ENCODE measurements at places on chromosomes 4 and X.

- DNase-seq = no peak
Observed at GRCh38 chrX:38126179-38126578, 94.5 kb downstream of the SRPX start.

DNA sequence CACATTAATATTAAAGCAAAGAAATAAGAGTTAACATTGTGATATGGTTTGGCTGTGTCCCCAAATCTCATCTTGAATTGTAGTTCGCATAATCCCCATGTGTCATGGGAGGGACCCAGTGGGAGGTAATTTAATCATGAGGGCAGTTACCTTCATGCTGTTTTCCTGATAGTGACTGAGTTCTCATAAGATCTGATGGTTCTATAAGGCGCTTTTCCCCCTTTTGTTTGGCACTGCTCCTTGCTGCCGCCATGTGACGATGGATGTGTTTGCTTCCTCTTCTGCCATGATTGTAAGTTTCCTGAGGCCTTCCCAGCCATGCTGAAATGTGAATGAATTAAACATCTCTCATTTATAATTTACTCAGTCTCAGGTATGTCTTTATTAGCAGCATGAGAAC is 153.8 kb upstream of the GALNT7 start:
- no peak for DNase-seq

DNA sequence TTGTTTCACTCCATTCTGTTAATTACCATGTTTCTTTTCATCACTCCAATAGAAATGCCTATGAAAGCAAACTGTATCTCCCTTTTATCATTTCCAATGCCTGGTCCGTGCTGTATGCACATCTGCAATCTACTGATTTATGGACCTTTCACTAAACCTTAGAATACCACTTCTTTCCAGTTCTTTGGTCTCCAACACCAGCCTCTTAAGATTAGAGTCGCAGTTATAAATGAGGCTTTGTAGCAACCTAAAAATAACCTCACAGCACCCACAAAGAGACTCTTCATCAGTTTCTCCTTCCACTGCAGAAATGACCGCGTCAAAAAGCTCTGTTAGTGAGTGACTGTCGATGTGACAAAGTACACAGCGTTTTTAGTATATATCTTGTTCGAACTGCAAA is 282.6 kb downstream of the ADGRA3 start:
- DNase-seq = no peak

DNA sequence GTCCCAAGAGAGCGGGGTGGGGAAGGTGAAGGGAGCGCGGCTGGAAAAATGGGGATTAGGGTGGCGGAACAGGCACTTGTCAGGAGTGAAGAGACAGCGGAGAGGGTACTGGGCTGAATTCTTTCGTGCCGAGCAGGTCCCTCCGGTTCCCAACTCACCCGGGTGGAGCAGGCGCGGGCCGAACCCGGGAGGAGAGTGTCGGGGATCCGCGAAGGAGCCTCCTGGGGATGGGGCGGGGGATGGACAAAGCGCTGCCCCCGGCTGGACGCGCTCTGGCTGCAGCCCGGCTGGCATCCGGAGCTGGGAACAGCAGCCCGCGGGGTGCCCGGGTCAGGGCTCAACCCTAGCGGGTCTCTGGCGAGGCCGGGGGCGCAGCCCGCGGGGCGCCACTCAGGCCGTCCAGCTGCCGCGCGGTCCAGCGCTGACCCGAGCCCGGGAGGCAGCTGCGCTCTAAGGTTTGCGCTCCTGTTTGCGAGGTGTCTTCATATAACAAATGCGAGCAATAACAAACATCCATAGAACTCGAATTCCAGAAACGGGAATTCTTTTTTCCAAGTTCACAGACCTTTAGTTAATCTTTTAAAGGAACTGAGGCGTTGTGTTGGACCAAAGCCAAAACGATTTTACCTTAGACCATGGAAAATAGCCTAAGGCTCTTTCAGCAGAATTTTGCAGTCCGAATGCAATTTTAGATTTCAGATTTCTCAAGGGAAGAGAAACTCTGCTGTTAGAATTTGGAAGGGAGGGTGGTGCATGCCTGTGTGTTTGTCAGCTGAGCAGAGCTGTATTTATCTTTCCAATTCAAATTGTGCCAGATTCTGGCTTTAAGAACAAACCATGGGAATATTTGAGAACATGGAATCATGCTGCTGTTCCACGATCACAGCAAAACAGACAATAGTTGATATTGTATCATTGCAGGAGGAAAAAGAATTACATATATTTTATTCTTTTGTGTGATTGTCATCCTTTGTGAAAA is 744 bp downstream of the NPY5R start:
- DNase-seq = no peak

DNA sequence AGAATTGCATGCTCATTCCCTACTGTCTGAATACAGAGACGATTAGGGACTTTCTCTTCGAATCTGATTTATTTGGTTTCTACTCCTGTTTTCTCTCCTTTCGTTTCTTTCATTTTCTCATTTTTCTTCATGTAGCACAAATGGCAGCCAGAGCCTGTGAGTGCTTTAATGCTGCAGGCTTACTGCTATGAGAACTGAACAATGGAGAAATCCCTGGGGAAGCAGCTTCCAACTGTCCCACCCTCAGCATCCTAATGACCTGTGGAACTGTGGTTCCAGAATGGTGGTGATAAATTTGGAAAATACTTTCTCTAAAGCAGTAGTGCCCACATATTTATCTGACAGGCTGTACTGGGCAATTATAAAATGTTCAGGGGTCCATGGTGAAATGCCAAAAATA is 930.4 kb downstream of the DMD start:
- DNase-seq = no peak

DNA sequence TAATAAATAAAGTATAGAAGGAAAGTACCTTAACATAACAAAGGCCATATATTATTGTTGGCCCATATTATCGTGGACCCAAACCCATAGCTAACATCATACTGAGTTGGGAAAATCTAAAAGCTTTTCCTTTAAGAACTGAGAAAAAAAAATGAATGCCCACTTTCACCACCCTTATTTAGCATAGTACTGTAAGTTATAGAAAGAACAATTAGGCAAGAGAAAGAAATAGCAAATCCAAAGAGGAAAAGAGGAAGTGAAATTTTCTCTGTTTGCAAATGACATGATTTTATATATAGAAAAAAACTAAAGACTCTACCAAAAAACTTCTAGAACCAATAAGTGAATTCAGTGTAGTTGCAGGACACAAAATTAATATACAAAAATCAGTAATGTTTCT is 1854.6 kb downstream of the PCDH7 start:
- DNase-seq = no peak

DNA sequence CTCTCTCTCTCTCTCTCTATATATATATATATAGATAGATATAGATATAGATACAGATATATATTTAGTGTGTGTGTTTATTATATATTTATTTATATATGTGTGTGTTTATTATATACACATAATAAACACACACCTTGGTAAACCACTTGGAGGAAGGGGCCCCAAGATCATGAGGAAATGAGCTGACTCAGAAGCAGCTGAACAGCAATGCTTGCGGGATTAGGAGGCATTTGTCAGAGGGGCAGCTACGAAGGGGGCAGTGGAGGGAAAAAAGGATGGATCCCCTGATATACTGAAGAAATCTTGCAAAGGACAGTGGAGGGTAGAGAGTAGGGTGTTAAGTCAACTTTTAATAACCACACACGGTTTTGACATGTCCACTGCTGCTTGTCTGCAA is 120.0 kb upstream of the SORBS2 start:
- DNase-seq = no peak

DNA sequence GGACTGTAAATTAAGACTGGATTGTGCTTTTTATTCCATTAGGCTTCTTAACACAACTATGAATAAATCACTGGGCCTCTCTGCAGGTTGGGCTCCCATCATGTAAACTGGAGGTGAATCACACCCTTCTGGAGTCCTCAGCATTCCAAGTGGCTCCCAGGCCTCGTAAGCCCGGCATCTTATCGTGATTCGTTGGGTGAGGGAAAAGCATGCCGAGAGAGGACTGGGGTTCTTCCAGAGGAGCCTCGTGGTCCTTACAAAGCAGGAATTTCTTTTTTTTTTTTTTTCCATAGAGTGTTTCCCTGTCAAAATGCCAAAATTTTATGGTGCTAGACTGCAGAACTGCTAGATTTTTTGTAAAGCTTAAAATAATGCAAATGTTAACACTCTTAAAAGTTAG is 20.0 kb downstream of the CLDN22 start:
- DNase-seq = no peak

DNA sequence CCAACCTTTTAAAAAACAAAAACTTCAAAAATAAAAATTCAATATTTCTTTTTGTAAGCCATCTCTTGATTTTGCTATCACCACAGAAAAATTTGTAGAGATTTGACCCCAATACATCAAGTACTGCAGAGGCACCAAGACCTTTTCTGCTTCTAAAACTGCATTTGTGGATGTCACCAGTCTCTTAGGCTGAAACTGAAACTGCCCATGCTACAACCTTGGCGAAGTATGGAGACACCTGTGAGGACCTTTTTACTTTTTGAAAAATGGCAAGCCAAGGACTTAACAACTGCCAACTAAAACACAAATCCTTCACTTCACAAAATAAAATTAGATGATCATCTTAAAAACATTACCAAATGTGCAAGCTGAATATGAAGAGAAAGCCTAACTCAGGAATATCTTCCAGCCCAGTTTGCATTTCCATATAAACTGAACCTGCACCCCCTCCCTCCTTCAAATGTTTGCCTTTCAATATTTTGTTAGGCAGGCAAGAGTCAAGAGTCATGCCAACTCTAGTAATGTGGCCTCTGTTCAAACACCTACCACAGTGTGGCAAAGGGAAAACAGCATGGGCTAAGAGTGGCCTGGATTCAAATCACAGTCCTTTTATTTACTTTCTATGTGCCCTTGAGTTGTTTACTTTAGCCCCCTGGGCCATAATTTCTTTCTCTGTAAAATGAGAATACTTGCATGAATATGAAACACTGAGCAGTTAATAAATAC is 389.4 kb downstream of the OPHN1 start:
- DNase-seq = no peak

DNA sequence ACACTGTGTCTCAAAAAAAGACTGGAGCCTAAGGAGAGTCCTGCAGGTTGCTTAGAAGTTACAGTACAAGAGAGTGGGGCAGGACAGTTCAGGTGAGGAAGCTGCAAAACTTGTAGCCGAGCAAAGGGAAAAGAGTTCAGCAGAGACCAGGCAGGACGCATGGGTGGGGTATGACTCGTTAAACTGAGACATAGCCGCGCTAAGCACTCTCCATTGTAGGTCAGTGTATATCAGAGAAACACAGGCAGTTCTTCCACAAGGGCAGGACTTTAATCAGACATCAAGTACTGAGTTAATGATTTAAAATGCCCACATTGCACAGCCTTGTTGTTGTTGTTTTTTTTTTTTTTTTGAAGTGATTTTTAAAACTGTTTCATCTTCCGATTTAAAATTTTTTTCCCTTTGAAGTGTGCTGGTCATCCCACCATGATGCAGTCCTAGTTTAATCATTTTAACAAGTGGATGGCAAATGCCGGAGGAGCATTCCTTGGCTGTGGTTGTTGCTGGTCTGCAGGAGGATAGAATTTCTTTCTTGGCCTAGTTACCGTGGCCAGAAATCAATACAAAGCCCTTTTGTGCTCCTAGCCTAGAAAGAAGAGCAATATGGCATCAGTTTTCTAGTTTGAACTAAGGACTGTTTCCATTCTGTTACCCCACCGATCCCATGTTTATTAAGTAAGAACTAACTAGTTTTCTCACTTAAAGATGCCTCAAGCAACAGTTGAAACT is 10.3 kb downstream of the LAP3 start:
- no peak for DNase-seq

- no peak for DNase-seq
Observed at GRCh38 chrX:25067271-25068172, 51.8 kb upstream of the ARX start.

GRCh38 chrX:76148753-76149152 is 24.1 kb upstream of the PBDC1 start:
- no peak for DNase-seq

GRCh38 chr4:78939667-78940008 is 400 bp upstream of the PAQR3 start:
- no peak for DNase-seq

GRCh38 chrX:141185366-141185765 is 8.4 kb upstream of the LDOC1 start:
- no peak for DNase-seq

GRCh38 chr4:152590179-152591031 is 54.5 kb upstream of the FBXW7 start:
- no peak for DNase-seq

- DNase-seq = no peak
Observed at GRCh38 chr4:38919494-38919893, 51.9 kb downstream of the FAM114A1 start.

DNA sequence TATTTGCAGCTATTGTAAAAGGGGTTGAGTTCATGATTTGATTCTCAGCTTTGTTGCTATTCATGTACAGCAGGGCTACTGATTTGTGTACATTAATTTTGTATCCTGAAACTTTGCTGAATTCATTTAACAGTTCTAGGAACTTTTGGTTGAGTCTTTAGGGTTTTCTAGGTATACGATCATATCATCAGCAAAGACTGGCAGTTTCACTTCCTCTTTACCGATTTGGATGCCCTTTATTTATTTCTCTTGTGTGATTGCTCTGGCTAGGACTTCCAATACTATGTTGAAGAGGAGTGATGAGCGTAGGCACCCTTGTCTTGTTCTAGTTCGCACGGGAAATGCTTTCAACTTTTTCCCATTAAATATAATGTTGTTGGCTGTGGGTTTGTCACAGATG is 48.1 kb downstream of the NPY1R start:
- DNase-seq = no peak

GRCh38 chr4:11424000-11424399 is 4.7 kb downstream of the HS3ST1 start:
- DNase-seq = no peak

DNA sequence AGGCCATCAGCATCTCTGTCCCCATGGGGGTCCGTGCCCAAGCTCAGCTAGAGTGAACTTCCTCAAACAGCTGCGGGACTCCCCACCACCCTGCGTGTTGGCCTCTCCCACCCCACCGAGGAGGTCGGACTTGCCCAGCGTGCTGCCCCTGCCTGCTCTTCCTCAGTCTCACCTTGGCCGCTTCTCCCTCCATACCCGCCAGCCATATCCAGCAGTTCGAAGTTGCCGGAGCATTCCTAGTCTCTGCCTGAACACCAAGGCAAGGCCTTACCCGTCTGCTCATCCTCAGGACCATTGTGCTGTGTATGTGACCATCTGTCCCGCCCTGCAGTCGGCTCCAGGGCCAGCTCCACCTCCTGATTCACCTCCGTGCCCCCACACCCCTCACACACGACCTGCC is 84.5 kb downstream of the WFS1 start:
- DNase-seq = no peak

DNA sequence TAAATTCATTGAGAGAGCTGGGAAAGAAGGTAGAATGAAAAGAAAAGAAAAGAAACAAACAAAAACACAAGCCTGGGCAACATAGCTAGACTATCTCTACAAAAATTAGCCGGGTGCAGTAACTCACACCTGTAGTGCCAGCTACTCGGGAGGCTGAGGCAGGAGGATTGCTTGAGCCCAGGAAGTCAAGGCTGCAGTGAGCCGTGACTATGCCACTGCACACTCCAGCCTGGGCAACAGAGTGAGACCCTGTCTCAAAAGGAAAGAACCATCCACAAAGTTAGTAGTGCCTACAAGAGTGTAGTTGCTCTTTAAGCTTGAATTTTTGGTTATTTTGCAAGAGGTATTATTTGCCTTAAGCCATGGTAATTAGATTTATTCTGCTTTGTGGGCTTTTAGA is 157.7 kb downstream of the CBR4 start:
- no peak for DNase-seq

Data from vagina (tissue), 2 donors.